ENCODE measurements at places on chromosomes 2 and 18.

DNA sequence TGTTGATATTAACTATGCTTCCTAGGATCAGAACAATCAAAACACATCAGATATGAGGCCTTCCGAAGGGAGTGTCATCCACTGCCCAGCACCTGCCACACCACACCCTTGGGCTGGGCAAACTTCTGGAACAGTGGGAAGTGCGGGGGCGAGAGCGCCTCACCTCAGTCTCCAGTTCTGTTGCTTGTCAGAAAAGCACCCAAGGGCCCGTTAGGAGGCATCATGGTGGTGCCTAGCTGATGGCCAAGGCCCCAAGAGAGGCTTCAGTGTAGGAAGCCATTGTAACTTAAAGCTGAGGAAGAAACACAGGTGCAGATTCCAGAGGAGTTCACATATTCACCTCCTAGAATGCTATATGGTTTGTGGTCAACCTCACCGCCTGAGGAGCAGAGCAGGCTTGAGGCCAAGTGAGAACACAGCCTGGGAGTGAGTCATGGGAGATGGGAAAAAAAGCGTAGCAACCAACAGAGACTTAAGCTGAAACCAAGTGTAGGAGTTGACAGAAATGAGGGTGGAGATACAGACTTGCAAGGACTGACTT lies 85.1 kb upstream of the ATL2 start:
- peak; percentile 87 for DNase-seq

DNA sequence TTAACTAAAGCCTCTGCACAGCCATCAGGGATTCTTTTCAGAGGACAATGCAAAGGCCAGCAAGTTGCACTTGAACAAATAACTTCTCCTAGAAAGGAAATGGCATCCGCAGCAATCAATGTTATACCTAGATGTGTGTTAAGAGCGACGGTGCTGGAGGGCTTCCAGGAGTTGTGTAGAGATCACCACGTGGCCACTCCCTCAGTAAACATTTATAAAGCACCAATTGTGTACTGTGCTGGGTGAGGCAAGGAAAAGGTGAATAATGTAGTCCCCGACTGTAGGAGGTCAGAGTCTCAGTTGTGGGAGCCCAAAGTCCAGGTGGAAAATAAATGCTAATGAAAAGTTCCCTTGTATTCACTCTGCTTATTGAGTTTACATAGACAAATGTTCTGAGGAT lies 135.0 kb downstream of the ALK start:
- DNase-seq = no peak

GRCh38 chr2:189685540-189686229 lies 11.2 kb downstream of the ANKAR start:
- peak; percentile 71 for DNase-seq

- DNase-seq = no peak
These were observed 24.7 kb upstream of the NMUR1 start for GRCh38 chr2:231554748-231555545.

DNA sequence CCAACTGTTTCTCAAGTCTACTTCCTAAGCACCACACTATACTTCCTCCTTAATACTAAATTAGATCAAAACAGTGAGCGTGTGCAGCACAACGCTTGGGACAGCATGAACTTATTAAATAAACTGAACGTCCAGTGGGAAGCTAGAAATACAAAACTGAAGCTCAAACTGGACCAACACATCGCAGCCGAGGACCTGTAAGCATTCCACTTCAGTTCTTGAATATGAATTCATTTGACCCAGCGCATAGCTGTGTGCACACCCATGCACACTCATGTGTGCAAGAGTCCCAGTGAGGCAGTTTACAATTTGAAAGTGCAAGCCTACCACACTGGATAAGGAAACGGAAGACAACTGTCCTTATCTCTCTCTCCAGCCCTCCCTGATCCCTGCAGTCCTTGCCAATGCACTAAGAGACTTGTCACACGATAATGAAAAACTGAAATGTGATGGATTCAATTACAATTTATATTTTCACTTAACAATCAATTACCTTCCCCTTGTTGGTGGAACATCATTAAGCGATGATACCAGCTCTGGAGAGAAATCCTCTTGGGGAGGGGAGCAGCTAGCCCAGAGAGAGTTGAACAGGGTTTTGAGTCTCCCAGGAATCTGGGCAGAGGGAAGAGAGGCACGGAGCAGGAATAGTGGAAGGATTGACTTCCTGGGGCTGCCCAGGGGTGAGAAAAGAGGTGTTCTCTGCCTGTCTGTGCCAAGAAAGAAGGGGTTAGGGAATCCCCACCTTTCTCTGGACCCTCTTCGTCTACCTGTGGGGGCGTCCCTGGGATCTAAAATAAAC lies 186.5 kb upstream of the KLHL29 start:
- DNase-seq = no peak

- no peak for DNase-seq
These were observed 114.3 kb downstream of the SPP2 start for GRCh38 chr2:234164493-234165413.

GRCh38 chr2:156434461-156435291 lies 1.5 kb upstream of the GPD2 start:
- DNase-seq = peak; percentile 77

GRCh38 chr18:69082499-69082898 lies 284.6 kb downstream of the CCDC102B start:
- DNase-seq = no peak

GRCh38 chr2:7089898-7090510 lies 172.8 kb downstream of the RNF144A start:
- no peak for DNase-seq

DNA sequence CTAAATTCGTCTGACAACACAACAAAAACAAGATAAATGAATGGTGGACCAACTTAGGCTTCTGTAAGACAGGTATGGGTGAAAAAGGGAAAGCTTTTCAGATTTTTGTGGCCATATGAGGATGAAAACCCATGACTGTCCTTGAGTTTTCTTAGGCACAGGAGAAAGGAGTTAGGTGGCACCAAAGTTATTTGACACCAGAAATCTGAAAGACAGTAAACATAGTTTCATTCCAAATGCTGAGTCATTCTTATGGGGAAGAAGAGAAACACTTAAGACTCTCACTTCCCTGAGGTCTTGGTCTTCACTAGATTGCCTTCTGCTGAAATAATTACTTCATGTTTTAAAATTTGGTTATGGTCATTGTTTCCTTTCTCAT lies 5.2 kb upstream of the GPD2 start:
- DNase-seq = peak; percentile 74

- peak; percentile 89 for DNase-seq
These were observed 76.5 kb upstream of the APCDD1 start for GRCh38 chr18:10377956-10378355.

DNA sequence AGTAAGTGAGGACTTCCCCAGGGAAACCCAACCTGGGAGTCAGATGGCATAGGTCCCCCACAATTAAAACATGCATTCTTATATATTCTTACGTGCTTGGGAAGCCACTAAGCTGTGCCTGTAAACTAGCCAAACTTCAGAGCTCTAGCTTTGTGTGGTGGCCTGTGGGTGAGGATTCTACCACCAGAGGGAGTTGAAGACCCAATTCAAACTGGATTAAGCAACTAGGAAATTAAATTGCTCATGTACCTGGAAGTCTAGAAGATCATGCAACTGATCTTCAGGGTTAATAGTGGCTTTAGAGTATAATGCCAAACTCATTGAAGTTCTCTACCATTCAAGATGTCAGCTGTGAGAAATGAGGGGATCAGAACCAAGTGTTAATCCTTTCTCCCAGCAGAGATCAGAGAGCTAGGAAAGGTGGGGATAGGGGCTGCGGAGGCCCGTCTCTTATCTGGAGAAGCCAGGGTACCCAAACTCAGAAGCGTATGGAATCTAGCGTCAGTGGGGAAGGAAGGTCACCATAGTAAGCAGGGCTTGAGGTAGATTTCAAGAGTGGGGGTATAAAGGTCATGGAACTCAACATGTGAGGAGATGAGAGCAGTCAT lies 53.2 kb upstream of the CCDC85A start:
- peak; percentile 40 for DNase-seq

GRCh38 chr2:174673876-174674275 lies 76.3 kb upstream of the WIPF1 start:
- peak; percentile 82 for DNase-seq

DNA sequence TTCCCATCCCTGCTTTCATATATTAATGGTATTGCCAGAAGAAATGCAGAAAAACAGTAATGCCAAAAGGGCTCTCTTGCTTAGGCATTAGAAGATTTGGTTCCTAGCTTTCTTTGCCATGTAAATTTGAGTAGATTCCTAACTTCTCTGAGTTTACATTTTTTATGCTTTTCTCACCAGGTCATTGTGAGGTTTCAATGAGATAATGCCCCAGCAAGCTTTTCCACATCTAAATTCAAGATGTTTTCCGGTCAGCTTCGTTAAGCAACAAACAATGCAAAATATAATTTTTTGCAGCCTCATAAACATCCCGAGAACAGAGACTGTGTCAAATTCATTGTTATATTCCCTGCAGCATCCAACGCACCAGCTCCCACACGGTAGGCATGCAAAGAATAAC lies 44.9 kb downstream of the NCKAP5 start:
- DNase-seq = no peak

- DNase-seq = no peak
These were observed 149.9 kb downstream of the GFPT1 start for GRCh38 chr2:69237070-69237670.

DNA sequence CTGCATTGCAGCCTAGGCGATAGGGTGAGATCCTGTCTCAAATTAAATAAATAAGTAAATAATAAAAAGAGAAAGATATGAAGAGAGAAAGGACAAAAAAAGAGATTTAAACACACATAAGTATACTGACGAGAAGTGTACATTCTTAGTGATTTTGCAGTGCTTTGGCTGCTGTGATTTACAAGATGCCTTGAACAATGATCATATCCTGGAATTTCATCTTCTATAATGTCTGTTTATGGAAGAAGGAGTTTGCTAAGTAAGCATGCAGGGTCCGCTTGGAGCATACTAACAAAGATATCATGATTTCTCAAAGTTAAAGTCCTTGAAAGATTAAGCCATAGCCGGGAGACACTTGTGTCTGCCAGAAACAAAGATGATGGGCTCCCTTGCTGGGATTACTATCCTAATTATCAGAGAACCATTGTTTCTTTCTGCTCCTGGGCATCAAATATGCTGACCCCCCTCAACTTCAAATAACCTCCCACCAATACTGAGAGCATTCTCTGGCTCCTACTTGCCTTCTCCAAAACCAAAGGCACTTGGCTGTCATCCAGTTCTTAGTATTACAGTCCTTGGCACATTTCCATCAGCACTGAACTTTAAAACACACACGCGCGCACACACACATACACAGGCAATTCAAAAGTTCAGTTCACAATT lies 47.5 kb upstream of the STAM2 start:
- DNase-seq = peak; percentile 91

GRCh38 chr2:95353613-95354468 lies 48.7 kb upstream of the FAHD2A start:
- DNase-seq = no peak

DNA sequence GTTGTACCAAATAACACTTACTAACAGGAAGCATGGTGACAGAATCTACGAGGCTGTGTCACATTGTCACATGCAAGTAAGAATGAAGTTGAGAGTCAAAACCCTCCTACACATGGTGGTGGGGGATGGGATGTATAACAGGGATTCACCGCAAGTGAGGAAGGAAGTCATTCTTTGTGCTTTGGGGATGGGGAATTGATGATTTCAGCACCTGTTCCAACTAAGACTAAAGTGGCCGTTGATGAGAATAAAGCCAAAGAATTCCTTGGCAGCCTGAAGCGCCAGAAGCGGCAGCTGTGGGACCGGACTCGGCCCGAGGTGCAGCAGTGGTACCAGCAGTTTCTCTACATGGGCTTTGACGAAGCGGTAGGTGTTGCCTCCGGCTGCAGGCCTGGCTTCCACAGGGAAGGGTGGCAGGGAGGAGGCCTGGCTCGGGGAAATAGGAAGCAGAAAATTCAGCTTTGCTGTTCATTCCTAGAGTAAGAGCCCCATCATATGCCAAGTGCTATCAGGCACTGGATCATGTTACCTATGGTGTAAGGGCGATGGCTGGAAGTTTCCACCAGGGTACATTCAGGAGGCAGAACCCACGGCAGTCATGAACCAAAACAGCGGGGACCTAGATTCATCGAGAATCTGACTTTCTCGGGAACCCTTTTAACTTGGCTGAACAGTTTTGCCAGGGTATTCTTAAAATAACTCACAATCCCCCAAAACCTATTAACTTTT lies 120.3 kb downstream of the UXS1 start:
- no peak for DNase-seq

GRCh38 chr2:7094231-7094741 lies 177.1 kb downstream of the RNF144A start:
- DNase-seq = peak; percentile 72

- DNase-seq = no peak
These were observed 106.0 kb upstream of the PKDCC start for GRCh38 chr2:41941831-41942230.

DNA sequence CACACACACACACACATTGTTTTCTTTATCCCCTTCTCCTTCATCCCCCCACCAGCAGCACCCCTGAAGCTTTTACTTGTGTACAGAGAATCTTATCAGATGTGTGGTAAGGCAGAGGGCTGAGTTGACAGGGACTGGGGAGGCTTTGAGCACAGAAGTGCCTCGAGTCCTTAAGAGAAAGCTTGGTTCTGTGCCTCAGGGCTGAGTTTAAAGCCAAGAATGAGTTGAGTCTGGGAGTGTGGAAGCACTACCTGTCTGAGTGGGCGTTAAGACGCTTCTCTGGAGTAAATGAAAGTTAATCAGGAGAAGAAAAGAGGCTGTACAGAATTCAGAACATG lies 2.7 kb downstream of the ID2 start:
- peak; percentile 60 for DNase-seq

GRCh38 chr2:20222769-20223406 lies 2.0 kb downstream of the SDC1 start:
- DNase-seq = no peak

DNA sequence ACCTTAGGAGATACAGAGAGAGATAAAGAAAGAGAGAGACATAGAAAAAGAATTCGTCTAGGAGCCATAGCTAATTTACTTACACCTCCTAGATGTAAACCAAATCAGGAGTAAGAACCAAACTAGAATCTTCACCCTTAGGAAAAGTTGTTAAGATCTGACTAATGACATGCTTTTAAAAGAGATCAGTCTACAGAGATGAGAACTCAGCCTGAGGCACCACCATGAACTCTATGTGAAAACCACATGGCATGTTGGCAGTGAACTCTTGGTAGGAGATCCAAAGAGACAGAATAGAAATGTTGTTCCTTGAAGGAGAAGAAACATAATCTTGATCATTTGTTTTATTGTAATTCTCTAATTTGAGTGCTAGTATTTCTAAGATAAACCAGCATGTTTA lies 585.4 kb upstream of the ID2 start:
- no peak for DNase-seq

DNA sequence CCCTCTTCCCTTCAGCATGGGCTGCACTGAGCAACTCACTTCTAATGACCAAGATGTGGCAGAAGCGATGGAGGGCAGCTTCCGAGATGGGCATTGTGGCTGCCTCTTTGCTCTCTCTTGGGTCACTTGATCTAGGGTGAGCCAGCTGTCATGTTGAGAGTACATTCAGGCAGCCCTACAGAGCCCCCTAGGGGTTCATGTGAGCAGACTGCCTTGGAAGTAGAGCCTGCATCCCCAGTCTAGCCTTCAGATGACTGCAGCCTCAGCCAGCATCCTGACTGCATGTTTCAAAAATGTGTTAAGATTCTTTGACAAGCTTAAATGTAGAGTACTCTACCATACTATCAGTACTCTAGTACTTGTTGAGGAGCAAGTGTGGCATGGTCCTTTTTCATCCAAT lies 143.9 kb downstream of the NCK2 start:
- no peak for DNase-seq

Measured in fibroblast of skin of right biceps (primary cell).